GOT3 (cell line): ENCODE measurements at places on chromosomes 7 and 10.

DNA sequence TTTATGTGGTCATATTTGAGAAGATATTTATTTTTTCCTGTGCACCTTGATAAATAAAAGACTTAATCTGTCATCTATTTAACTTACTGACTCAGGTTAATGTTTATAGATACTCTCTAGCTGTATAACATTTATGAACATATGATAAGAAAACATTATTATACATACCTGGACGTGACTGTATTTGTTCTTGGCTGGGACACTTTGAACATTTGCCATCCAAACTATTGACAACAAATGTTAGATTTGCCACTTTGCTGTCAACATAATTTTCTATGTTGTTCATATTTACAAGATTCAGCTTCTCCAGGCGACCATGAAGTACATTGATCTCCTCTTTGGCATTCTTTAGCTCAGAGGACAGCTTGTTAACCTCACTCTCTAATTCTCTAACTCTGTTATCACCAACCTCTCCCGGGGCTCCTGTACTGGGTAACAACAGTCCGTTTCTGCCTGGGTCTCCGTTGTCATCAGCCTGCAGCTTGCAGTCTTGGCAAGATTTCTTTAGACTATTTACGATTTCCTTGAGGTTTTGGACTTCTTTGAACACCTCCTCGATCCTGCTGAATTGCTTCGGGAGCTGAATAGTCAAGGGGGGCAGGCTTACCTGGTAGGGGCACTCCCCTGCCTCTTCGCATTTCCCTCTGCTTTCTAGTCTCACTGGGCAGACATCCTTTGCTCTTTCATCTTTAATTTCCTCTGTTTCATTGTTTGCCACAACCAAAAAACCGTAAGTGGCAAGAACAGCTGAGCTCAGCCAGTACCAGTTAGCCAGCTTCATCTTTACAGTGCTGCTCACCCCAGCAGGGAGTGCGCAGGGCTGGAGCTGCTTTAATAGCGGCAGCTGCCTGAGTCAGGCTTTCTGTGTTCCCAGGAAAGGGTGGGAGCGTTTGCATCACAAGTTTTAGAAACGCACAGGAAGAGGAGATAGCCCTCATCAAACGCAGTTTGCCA is at the start of gene FGL2:
FGL2 (minus strand) TSS at position 807 of the 954 bp plus-strand sequence; CDS start at position 781, 26 bp downstream.
- DNase-seq: no peak

DNA sequence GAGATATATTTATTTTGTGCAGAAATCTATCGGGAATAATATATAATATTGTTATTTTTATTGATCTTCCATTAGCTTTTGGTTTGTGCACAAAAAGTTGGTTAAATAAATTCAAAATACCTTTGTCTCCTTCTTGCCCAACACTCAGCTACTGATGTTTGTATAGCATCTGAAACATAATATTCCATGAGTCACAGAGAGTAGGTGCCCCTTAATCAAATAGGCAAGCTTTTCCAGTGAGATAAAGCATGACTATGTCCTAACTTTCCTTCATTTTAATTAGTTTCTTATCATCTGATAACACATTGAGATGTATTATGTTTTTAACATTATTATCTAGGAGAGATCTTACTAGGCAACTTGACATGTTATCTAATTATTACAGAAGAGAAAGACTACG is 432.2 kb downstream of the KIF20B start:
- DNase-seq: no peak

DNA sequence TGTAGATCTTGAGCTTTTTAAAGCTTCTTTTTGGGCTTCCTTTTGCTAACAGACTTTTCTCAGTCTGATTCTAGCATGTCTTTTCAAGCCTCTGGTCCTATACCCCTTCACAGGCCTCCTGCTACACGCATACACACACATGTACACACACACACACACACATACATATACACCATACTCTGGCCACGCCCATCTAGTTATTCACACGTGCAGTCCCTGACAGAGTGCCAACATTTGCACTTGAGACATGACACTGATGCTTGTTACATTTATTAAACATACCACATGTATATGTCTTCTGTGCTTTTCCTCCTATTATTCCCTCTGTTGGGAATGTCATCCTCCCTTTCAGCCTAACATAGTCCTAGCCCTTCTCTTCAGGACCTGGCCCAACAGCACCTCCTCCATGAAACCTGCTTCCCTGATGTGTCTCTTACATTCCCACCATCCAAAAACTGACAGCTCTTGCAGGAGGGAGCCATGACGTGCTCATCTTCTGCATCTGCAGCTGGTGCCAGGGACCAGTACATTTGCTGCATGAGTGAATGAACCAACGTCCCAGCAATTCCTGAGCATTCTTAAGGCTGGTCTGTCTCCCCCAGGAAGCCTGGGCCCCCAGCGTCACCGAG is 222.1 kb downstream of the ARHGAP12 start:
- no peak for DNase-seq

DNA sequence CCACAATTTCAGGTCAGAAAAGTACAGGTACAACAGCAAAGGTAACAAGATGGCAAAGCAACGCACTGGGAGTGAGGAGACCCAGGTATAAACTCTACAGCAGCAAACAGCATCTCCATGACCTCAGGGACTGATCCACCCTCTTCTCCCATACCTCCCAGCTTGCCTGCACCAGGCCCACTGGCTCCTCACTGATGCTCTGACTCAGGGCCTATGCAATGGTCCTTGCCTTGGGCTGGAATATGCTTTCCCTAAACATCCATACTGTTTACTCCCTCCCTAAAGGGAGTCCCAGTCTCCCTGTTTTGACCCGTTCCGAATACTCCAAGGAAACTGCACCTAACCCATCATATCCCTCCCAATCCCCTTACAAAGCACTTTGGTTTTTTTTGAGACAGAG is 60.4 kb downstream of the UPF2 start:
- DNase-seq: no peak

DNA sequence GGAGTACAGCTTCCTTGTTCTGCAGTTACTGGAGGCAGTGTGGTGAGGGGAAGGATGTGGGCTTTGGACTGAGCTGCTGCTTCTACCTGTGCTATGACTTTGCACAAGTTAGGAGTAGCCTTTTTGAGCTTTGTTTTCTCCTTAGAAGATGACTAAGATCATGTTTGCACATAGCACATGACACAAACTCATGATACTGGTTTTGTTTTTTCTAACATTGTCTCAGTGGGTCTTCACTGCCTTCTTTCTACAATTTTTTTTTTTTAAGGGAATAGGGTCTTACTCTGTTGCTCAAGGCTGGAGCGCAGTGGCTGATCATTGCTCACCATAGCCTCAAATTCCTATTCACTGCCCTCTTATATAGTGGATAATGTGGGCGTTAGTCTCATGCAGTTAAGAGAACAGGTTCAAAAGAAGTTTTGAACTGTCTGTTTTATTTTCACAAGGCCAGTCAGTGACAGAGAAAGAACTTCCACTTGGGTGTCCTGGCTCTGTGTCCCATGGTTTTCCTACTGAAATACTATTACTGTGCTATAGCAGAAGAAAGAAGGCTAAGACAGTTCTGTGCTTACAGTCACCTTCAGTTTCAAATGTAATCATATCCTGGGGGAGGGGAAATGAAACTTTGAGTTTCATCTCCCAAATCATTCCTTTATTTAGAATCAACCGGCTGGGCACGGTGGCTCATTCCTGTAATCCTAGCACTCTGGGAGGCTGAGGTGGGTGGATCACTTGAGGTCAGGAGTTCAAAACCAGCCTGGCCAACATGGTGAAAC is 72.0 kb downstream of the KAT6B start:
- DNase-seq: no peak

GRCh38 chr7:42014625-42015618 is 222.1 kb downstream of the GLI3 start:
- no peak for DNase-seq

DNA sequence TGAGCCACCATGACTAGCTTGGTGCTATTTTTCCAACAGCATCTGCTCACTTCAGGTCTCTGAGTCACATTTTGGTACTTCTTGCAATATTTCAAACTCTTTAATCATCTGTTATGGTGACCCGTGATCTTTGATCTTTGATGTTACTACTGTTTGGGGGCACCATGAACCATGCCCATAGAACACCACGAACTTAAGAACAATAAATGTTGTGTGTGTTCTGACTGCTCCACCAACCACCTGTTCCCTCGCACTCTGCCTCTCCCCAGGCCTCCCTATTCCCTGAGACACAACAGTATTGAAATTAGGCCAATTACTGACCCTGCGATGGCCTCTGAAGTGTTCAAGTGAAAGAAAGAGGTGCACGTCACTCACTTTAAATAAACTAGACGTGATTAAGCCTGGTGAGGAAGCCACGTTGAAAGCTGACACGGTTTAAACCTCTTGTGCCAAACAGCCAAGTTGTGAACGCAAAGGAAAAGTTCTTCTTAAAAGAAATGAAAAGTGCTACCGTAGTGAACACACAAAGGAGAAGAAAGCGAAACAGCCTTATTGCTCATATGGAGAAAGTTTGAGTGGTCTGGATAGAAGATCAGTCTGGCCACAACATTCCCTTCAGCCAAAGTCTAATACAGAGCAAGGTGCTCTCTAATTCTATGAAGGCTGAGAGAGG is 27.2 kb upstream of the ATP6V0A4 start:
- DNase-seq: no peak

DNA sequence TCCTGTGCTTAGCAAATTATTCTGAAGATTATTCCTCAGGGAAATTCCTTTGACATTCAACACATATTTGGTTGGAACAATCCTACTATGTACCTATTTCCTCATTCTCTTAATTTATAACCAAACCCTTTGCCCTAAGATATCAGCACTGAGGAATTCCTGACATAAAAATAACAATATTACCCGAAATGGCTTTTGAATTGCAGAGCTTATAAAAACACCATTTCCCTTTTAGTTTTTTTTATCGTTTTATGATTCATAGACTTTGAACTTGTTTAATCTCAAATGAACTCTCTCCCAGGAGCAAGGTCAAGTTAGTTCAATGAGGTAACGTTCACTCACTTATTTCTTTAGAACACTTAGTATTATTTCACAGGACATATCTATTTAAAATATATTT is 7.7 kb upstream of the ABCB1 start:
- no peak for DNase-seq

- no peak for DNase-seq
These were observed 147.4 kb downstream of the CUX1 start for GRCh38 chr7:101964680-101965452.

DNA sequence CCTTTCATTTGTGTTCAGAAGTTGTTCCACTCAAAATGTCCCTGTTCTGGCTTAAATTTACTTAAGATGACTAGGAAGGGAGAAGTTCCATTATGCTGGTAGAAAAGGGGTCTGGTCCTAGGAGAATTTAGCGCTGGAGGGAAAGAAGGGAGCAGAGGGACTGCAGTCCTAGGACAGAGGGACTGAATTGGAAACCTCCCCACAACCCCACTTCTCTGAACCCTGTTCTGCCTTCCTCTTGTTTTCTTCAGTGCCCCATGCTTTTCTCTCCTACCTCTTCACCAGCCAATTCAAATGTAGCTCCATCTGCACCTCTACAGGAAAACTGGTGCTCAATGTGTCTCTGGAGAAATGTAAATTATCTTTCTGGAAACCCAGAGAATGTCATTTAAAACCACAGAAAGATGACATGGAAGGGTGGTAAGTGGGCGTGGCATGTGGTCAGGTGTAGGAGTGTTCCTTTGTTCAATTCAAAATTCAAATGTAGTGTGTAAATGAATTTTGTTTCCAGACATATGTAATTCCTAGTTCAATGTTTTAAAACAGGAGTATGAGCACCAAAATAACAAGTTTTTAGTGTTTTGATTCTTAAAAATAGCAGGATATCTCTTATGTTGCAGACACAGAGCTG is 24.0 kb upstream of the RHOBTB1 start:
- no peak for DNase-seq

- DNase-seq: no peak
These were observed 10.1 kb downstream of the HACD1 start for GRCh38 chr10:17607060-17607459.

DNA sequence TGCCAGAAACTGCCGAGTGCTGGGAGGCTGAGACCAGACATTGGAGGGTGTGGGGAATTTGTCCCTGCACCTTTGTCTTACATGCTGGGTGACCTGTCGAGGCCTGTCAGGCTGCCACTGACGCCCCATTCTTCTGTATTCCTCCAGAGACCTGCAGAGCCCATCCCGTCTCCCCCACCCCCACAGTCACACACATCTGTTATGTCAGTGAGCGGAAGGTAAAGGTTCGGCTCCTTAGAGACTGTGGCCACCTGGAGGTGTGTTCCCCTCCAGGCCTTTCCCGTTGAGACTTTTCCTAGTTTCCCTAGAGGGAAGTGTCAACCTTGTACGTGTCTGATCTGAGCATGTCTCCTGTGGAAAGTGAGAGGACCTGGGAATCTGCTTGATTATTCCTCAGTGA is 84.5 kb downstream of the ATXN7L1 start:
- no peak for DNase-seq

DNA sequence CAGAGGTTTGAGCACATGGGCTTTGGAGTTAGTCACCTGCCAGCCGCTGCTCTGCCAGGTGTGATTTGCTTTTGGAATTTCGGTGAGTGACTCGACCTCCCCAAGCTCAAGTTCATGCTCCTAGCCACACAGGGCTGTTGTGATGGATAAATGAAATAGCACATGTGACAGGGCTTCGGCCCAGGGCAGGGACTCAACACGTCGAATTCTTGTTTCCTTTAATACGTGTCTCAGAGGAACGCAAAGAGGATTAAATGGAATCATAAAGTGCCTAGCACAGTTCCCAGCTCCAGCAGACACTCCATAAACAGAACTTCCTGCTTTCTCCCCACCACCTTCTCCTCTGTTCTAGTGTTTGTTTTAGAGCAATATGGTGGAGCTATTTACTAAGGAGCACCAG is 88.3 kb upstream of the CHST15 start:
- no peak for DNase-seq

DNA sequence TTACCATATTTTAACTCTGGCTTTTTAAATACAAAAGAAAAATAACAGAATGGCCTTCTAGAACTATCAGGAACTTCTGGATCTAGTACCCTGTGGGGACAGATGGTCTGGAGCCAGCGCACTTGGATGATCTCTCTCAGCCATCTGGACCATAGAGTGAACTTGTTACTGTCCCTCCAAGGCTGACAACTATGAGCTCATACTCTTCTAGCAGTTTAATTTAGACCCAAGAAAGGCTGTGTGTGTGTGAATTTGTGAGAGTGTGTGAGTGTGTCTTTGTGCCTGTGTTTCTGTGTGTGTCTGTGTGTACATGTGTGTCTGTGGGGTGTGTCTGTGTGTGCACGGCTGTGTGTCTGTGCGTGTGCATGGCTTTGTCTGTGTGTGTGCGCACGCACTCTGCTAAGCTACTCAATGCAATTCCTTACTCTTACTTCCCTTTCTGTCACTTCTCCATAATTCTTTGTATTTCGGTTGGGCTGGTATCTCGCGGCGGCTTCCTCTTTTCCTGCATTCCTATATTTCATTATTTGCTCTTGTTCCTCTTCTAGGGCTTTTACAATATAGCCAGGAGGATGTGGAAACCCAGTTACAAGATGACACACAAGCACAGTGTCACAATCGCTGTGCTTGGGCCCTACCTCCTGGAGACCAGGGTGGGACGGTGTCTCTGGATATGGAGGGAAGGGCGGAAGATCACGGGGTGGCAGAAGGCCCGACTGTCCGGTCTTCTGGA is 51.9 kb downstream of the IKZF1 start:
- DNase-seq: no peak

GRCh38 chr7:15543256-15543655 is 18.6 kb downstream of the AGMO start:
- no peak for DNase-seq

- DNase-seq: no peak
These were observed 31.7 kb downstream of the GPR22 start for GRCh38 chr7:107501593-107501992.

- DNase-seq: no peak
These were observed 222.8 kb upstream of the PRKCQ start for GRCh38 chr10:6802759-6803426.

- DNase-seq: no peak
These were observed 13.4 kb downstream of the BRI3 start for GRCh38 chr7:98294798-98295382.

GRCh38 chr10:8072211-8072610 is 17.7 kb downstream of the GATA3 start:
- DNase-seq: no peak
